ENCODE measurements at places on chromosomes 3 and 15. TPM values are rescaled to one million over a fixed set of nuclear protein-coding genes. Genes with fewer than 3 reads are reported as not detected.

GRCh38 chr15:41284427-41285177, 47.8 kb downstream of the OIP5 start:
- no peak for DNase-seq

- no peak for DNase-seq
Measured at GRCh38 chr3:158717576-158717975, 14.7 kb downstream of the RARRES1 start.

GRCh38 chr15:74696398-74696729, 540 bp upstream of the EDC3 start:
- no peak for DNase-seq

DNA sequence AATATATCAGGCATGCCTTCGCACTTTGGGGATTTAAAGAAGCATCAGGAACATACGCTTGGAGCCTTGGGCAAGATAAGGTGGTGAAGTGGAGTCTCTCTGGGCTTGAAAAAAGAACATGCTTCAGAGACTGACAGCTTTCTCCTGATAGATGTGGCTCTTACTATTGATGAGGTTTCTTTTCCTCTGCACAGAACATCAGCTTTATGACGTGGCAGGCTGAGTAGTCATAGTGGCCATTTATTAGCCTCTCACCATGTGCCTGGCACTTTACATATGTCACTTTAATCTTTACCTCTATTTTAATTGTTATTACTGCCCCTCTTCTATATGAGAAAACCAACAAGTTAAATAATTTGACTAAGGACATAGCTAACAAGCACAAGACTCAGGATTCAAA, 19.0 kb upstream of the LRRC58 start:
- DNase-seq = no peak

- DNase-seq = no peak
Measured at GRCh38 chr3:10706156-10706739, 109.8 kb upstream of the SLC6A11 start.

GRCh38 chr3:171574556-171575240, 114.5 kb upstream of the TNIK start:
- no peak for DNase-seq

GRCh38 chr3:76585794-76586392, 454.0 kb upstream of the ROBO2 start:
- no peak for DNase-seq

DNA sequence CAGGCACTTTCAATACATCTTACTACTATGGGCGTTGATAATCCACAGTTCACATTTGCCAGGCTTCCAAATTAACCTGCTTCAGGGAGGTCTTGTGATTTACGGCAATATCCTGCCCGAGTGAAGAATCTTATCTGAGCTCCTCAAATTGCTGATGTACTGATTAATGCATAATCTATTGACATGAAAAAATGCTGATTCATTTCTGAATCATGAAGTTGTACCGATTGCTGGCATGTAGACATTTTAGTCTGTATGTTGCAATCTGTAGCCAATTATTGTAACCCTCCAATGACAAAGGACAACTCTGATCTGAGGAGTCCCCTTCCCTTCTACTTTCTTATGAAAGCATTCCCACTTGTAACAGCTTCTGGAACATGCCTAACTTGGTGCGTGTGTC, 97.2 kb downstream of the SEC22A start:
- no peak for DNase-seq

DNA sequence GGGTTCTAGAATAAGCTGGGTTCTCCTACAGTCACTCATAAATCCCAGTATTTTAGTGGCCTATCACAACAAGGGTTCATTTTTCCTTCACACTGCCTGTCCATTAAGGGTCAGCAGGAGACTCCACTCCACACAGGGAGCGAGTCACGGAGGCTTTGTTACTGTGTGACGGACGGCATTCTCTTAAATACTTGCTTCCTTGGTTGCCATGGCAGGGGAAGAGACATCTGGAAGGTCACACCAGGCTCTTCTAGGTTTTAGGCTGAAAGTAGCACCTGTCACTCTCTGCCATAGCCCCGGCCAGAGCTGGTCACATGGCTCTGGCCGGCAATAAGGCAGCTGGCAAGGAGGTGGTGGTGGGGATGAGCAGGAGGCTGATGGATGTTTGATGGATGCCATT, 89.4 kb upstream of the ANKRD34C start:
- DNase-seq = no peak

DNA sequence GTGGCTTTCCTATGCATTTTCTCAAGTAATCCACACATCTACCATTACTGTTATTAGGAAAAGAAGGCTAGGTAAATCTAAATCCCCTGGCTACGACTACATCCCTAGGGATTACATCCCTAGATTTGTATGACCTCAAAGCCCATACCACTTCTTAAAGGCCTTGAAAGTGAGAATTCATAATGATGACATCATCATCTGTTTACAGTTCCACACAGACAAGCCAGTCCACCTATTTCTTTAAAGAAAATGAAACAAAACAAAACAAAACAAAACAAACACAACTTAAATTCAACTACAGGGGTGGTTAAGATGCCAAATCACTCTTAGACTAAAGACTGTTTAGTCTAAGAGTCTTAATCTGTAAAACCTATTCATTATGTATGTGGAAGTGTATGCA, 5.7 kb downstream of the WDR72 start:
- DNase-seq = no peak

DNA sequence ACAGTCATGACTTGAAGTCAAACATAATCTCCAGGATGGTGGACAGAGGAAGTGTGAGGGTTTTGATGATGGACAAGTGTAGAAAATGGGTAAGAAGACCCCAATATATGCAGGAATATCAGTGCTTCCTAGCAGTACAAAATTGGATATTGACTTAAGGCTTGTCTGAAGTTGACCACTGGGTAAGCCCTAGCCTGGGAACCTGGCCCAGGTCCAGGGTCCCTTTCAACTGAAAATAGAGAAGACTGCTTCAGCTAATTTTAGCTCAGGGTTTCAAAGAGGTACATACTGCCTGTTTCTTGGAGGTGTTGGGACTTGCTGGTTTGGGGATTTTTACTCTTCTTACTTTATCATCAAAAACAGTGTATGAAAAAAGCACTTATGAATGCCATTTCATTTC, 4.7 kb downstream of the NR1D2 start:
- no peak for DNase-seq

DNA sequence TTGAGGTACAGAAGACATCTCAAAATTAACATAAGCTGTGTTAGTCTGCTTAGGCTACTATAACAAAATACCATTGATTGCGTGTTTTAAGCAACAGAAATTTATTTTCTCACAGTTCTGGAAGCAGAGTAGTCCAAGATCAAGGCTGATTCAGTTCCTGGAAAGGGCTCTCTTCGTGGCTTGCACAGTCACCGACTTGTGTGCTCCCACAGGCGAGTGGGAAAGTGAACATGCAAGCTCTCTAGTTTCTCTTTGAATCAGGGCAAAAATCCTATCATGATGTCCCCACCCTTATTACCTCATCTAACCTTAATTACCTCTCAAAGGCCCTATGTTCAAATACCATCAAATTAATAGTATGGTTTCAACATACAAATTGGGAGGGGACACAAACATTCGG, 505.9 kb downstream of the ZIC1 start:
- DNase-seq = no peak

DNA sequence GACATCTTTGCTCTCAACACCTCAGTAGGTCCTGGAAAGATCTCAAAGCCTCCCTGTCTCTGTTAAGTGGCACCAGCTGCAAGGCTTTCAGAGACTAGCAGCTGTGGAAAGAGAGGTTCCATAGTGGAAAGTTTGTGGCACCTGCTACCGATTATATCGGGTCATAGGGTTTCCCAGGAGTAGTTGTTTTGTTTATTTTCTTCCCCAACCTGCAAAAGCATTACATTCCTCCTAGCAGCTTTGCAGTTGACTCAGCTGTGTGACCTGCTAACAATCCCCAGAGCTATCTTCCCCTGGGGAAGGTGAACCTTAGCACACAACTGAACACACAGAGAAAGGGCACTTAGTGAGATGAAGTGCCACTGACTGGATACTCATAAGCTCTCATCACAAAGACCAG, 598.9 kb upstream of the GRM7 start:
- DNase-seq = no peak

The ATP6V1A gene
- 35.0 TPM for total RNA-seq
